ENCODE measurements at places on chromosomes 1 and 21.

DNA sequence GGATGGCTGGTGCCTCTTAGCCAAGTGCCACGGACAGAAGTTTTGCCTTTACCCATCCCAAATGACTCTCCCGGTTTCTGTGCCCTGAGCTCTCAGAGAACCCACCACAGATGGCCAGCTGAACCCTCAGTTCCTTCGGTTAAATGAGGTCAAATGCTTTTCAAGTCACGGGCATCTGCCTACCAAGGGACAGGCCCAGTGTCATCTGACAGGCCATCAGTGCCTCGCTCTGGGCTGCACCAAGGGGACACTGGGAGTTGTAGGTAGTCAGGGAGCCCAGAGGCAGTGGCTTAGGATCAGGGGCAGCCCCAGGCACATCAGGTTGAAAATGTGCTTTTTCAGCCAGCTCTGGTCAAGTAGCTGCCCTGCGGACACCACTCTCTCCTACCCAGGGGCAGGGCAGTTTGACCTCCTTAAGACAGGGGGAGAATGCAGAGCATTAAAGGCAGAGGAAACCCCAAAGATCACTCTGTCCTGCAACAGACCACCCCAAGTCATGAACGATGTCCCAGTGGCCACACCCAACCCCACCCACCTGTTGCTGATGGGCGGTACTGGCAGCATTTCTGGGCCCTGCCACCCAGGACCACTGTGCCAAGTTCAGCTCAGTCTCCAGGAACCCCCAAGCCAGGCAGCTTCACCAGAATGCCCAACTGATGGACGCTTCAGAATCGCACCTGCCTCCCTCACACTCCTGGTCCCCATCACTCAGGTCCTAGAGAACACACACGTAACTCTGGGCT lies 60.7 kb downstream of the CASZ1 start:
- no peak for DNase-seq

GRCh38 chr21:44757731-44758130 lies 43.9 kb downstream of the UBE2G2 start:
- DNase-seq: no peak

- no peak for DNase-seq
These were observed 2.4 kb downstream of the ENO1 start for GRCh38 chr1:8876087-8876486.

DNA sequence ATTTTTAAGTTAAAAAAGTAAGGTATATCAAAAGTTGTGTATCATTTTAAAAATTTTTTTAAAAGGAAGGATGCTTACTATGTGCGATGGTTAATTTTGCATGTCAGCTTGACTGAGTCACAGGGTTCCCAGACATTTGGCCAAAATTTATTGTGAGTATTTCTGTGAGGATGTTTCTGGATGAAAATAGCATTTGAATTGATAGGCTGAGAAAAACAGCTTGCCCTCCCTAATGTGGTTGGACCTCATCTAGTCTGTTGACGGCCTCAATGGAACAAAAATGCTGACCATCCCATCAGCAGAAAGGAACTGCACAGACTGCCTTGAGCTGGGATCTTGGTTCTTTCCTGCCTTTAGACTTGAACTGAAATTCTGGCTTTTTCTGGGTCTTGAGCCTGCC lies 724.5 kb downstream of the NCAM2 start:
- DNase-seq: no peak

DNA sequence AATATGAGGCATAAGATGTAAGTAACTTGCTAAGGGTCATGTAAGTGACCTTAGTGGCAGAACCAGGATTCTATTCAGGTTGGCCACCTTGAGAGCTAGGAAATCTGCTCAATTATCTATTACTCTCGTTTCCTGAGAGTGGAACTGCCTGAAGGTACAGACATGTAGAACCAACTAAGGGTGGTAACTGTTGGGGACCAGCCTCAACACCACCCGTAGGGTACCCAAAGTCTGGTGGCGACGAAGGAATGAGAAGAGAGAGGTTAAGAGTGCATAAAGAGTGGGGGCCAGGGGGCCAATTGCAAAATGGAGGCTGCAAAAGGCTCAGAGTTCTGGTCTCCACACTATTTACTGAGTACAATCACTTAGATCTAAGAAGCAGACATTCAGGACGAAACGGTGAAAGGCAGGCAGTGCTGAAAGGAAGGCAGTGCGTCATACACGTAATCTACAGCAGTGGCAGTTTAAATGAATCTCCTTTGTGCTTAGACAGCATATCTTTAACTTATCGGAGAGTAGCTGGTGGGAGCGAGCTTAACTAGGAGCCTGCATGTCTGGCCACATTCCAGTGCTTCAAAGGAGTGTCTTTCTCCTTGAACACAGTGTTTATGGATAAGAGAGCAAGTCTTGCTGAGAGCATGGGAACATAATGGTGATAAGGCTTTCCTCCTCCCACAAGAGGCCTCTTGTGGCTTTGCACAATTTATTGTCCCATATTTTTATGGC lies 25.0 kb downstream of the SRSF4 start:
- no peak for DNase-seq

- DNase-seq: no peak
These were observed 8.2 kb downstream of the SLC19A1 start for GRCh38 chr21:45533846-45534635.

- DNase-seq: no peak
These were observed 38.2 kb upstream of the RIPK4 start for GRCh38 chr21:41805038-41805437.

DNA sequence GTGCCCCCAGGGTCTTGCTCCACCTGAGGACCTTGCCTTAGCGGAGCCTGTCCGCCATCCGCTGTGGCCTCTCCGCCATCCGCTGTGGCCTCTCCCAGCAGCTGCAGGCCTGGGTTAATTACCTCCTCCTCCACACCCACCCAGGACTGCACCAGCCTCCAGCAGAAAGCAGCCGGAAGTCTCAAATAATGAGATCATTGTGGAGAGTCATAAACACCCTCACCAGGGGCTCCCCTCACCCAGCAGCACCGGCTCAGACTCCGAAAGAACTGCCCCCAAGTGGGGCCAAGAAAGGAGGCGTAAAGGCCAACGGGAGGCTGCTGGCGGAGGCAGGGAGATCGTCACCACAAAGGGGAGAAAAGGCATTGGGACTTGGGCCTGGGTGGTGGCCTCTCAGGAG lies 10.7 kb upstream of the GPR153 start:
- no peak for DNase-seq

- DNase-seq: no peak
These were observed 516.6 kb upstream of the RGS18 start for GRCh38 chr1:191641420-191642260.

- peak; percentile 69 for DNase-seq
These were observed 21.7 kb downstream of the TMEM53 start for GRCh38 chr1:44652445-44653106.

DNA sequence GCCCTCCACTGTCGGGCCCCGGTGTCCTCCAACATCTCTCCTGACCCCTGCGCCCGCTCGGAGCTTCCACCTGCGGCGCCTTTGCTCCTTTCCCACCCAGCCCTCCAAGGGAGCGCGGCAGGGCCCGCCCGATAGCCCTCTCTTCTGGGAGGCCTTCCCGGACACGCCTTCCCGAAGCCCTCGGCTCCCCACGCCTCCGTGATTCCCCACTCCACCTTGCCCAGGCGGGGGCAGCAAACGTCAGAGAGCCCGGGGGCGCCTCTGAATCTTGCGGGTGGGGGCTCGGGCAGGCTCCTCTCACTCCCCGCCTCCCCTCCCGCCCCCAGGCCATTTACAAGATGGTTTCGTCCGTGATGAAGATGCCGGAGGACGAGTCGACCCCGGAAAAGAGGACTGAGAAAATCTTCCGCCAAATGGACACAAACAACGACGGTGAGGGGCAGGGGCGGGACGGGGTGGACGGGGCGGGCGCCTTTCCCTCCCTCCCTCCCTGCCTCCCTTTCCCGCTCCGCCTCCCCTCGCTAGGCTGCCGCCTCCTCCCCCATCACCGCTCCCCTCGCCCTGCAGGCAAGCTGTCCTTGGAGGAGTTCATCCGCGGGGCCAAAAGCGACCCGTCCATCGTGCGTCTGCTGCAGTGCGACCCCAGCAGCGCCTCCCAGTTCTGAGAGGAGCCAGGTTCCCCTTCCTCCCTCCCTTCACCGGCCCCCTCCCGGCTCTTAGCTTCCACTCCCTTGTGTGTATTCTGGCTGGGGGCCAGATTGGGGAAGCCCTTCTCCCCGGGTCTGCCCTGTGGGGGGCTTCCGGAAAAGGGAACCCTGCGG lies 7.1 kb downstream of the HPCA start:
- DNase-seq: no peak

- DNase-seq: no peak
These were observed 141.7 kb downstream of the DENND1B start for GRCh38 chr1:197633447-197634078.

DNA sequence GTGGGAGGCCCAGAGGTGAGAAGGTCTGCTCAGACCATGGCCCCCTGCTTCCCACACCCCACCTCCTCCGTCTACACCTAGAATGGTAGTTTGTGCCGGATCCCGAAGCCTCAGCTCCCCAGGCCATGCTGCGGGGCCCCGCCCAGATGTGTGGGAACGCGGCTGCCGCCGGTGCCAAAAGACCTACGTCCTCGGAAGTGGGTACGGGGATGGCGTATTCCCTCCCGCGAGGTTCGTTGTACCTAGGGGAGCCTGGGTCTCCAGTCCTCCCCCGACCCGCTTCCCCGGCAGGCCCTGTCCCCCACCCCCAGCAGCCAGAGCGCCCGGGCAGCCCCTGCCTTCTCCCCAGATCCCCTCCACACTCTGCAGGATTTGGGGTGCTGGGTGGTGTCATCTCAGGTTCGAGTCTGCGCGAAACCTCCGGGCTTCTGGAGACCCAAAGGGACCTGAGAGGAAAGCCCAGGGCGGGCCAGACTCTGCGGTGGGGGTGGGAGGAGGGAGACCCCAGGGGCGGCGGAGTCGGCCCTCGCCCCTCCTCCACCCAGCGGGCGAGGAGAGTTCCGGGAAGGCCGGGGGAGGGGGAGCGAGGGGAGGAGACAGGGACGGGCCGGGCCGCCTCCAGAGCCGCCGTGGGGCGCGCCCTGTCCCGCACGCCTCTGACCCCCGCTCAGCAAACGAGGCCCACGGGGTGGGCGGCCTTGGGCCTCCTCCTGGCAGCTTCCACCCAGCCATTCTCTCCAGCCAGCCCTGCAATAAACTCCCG lies 6.2 kb upstream of the PRDM16 start:
- no peak for DNase-seq

DNA sequence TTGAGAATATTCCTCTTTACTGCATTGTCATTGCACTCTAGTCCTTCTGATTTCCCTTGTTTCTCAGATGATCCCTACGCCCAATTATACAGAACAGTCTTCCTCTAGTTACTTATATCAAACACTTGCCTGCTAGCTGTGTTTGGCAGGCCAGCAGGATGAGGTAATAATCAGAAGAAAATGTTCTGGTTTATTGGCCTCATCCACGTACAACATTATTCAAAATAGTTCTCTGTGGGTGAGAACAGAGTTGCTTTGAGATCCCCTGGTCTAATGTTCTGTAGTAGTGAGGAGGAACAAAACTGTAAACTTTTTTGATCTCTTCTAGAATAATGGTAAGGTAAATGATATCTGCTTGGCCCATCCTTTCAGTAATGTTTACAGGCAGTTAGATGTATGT lies 22.3 kb upstream of the C1orf105 start:
- DNase-seq: no peak

- no peak for DNase-seq
These were observed 72.4 kb downstream of the ADARB1 start for GRCh38 chr21:45146801-45147200.

Measured in CD4-positive, alpha-beta T cell treated with Interferon gamma for 1 hour (primary cell).